ACHN (cell line): ENCODE measurements at places on chromosomes 5 and 9.
A peak's percentile ranks its signal among the peaks of the same experiment; 100 is the strongest.

DNA sequence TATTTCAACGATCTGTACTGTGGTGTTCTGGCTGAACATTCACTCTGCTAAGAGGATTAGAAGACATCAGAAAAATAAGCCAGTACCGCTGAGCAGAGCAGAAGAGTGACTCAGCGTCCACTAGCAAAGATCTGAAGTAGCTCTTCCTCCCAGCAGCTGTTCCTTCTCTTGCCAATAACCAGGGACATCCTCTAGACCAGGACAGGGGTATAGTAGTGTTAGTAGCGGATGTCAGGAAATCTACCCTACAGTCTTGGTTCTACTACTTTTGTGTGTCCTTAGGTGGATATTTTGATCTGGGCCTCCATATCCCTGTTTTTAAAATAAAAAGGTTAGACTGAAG lies 103.6 kb downstream of the TSSK1B start:
- DNase-seq, result no peak

- no peak for DNase-seq
Measured at GRCh38 chr9:137383081-137383783, 39.7 kb downstream of the EXD3 start.

DNA sequence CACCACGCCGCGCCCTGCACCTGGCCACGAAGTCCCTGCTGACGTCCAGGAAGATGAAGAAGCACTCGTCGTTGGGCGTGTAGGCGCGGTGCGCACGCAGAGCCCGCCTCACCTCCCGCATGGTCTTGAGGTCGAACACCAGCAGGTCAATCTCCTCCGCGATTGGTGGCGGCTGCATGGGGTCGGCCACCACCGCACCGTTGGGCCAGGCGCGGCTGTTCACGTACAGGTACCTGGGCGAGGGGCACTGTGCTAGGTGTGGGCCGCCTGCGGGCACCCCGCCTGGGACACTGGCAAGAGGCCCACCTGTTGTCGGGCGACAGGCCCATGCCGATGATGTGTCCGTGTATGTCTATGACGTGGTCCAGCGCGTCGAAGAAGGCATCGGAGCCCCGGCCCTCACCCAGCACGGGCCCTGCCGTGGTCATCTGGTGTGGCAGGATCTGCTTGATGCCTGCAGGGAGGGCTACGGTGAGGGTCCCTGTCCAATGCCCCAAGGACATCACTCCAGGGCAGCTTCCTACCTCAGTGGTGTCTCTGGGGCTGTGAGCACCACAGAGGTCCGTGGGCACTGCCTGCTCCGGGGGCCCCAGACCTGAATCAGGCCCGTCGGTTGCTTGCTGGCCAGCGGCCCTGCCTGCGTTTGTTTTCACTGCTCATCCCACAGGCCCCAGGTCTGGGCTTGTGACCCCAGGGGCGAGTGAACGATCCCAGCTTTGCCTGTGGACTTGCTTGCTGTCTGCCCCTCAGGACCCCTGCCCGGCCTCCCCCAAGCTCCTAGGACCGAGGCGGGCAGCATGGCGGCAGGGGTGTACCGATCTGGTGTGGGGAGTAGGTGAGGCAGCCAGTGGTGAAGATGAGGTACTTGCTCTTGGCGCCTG lies 3.1 kb downstream of the FBXW5 start:
- no peak for DNase-seq

DNA sequence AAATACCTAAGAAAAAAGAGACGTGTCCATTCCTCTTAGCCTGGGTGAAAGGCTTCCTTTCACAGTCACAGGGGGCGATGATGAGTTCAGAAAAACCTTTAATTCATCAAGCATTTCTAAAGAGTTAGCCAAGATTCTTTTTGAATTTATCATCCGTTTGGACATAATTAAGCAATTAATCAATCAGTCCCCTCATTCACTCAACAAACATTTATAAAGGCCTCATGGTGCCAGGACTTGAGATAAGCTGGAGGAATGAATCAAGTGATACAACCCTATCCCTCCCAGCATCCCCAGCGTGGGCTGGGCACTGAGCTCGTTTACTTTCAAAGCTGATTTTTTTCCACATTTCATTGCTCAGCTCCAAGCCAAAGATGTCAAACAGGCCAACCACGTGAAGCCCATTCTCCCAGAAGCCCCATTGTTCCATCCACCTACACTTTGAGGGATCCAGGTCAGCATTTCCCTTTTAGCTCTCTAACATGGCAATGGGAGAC lies 140.5 kb downstream of the SLIT3 start:
- peak; percentile 21 for DNase-seq

GRCh38 chr9:14107977-14108376 lies 206.0 kb downstream of the NFIB start:
- no peak for DNase-seq

DNA sequence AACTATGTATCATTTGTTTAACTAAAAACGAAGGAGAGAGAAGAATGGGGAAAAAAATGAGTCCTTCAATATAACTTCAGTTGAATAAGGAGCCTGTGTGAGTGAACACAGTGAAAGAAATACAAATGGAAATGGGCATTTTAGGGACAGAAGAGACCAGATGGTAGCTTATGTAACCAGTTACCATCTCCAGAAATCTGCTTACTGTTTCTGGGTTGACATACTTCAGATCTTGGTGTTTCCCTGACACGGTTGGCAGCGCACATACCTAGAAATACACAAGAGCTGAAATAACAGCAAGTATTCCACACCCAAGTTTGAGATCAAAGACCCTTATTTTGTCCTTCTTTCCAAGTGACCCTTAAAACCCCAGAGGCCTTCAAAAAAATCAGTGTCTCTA lies 14.9 kb upstream of the GFRA3 start:
- DNase-seq, result no peak

DNA sequence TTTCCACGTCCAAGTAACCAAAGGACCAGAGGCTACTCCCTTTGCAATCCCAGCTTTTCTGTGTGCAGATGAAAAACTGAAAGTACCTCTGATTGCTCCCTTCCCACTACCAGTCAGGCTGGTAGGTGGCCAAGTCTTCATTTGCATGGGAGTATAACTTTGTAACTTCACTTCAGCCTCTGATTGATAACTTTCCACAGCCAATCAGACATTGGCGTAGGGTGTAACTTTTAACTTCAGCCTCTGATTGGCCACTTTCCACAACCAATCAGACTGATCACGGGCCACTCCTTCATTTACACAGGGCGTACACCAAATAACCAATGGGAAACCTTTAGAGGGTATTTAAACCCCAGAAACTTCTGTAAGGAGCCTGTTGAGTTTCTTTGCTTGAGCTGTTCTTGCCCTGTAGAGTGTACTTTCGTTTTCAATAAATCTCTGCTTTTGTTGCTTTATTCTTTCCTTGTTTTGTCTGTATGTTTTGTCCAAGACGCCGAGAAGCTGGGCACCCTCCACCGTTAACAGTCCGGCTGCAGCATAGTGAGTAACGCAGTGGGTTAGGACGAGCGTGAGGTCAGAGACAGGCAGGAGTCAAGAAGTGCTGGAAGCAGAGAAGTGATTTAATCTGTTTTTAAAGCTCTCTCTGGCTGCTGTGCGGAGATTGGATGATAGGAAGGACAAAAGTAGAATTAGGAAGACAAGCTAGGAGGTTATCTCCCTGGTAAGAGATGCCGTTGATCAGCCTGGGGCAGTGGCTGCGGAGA lies 3.5 kb upstream of the EXOSC2 start:
- peak; percentile 96 for DNase-seq

DNA sequence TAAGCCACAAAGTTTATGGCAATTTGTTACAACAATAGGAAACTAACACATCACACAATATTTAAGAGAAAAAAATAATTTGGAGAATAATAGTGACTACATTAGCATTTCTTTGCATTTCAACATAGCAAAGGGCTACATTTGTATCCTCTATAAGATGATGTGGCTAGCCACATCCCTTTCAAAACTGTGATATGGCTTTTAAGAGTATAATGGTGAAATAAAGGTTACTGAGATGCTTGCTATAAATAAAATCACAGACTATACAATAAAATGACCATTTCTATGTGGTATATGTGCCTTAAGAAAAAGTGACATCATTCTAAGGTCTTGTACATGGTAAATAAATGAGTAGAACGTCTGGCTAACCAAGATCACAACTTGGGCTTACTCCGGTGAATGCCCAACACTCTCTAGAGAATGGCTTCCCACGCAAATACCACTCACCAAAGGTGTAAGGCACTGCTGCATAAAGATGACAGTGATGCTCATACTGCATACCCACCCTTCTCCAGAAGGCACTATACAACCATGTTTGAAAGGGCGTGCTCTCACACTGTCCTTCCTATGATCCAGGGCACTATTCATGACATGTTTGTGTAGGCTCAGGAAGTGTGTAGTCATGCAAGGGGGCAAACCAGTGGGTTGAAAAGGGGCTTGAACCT lies 286.5 kb downstream of the MLLT3 start:
- no peak for DNase-seq

- DNase-seq, result no peak
Measured at GRCh38 chr9:88791105-88791805, 200.0 kb upstream of the S1PR3 start.

- DNase-seq, result peak; percentile 56
Measured at GRCh38 chr5:138352722-138353559, 456 bp downstream of the KDM3B start.

GRCh38 chr5:101658433-101658832 lies 637.7 kb downstream of the SLCO4C1 start:
- DNase-seq, result no peak

- DNase-seq, result no peak
Measured at GRCh38 chr5:151773951-151774350, 2.2 kb downstream of the G3BP1 start.

DNA sequence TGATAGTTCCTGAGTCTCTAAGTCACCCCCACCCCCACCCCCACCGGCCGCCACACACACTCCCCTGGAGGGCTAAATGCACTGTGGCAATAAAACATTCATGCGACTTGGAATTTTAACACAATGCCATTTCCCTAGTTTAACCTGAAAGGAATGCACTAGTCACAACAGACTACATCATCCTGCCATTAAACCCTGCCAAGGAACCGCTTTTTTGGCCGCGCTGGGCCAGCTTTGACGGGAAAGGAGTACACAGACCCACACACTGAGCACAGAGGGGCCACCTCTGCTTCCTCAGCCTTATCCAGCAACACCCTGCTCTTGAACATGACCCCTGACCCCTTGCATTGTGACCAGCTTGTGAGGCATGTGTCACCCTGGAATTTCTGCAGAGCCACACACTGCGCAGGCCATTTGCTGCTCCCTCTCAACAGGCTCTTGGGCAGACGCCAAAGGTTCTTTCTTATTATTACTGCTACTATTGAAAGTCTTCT lies 165.3 kb downstream of the BNC2 start:
- peak; percentile 95 for DNase-seq

DNA sequence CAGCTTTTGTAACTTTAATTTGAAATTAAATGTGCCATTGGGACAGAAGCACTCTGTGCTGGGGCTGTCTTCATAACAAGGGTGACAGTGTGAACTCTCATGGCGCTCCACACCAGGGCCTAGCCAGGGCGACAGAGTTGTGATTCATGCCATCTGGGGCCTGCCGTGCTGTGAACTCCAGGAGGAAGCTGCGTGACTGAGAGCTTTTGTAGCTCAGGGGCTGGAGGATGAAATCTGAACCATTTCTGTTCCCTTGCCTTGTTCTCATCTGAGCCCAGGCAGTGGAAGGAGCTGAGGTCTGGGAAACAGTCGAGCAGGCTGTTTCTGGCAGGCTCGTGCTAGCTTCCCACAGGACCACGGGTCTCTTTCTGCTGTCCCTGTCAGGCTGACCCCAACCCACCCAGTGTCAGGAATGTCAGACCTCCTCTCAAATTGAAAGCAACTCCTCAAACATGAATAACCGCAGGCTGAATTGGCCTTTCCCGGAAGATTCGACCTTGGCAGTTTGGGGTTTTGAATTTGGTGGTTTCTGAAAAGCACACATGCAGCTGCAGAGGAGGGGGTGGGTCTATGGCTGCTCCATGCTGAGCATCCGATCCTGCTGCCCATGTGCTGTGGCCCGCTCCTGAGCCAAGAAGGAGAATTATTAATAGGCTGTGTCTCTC lies 69.2 kb upstream of the RPS23 start:
- no peak for DNase-seq

DNA sequence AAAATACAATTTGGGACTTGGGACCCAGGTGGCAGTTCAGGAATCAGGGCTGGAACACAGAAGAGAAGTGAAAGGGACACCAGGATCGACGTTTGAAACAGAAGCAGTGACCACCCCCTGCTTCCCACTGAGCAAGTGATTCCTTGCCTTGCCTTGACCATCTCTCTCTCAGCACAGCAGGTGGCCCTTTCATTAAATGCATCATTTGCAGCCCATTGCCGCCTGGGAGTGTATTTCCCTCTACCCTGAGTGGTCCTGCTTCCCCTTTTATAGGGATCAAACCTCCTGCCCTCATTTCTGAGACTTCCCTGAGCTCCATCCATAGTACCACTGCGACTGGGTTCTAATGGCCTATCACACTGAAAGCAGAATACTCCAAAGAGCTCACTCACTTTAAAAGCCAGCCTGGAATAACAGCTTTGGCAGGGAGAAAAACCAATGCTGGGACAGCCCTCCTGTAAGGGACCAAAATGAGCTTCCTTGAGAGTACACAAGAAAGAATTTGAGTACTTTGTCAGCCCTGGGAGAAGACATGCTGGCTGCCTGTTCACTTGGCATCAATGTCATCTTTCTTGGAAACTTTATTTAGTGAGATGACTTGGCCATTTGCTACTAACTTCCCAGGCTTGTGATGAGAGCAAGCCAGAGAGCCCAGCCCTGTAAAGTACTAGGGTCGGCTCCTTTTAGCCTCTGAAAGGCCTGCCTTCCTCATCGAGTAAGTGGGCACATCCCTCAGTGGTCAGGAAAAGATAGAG lies 149.7 kb downstream of the SLIT3 start:
- DNase-seq, result no peak

DNA sequence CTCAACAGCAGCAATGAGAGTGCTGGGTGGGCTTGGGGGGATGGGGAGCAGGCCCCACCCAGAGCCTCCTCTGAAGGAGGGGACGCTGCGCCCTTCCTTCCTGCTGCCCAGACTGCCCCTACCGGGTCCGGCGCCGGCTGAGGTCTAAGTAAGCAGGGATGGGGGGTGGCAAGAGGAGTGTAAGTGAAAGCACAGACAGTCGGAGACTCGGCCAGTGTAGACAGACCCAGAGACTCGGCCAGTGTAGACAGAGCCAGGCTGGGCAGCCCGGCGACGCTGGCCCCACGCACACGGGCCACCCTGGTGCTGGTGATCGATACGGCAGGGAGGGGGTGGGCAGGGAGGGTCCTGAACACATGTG lies 7.4 kb upstream of the ENTPD8 start:
- no peak for DNase-seq

- DNase-seq, result no peak
Measured at GRCh38 chr5:172626031-172626581, 15.0 kb upstream of the NEURL1B start.

DNA sequence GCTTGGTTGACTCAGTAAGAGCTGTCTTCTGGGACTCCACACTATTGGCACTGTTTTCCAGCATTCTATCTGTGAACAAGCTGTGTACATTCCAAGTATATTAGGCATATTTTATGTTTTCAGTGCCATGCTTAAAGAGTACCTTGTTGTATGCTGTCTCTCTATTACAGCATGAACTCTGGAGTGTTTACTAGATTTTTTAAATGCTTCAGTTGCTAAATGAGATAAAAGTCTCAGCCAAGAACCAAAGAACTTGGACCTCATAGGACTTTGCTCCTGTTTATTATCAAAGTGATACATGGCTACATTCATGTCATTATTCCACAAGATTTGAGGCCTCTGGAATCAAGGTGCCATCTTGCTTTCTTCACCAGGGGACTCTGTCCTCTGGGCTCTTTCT lies 167.2 kb downstream of the C9orf152 start:
- no peak for DNase-seq
